Pancreas (tissue), 10 donors: ENCODE measurements at places on chromosomes 2 and 18. TPM values are rescaled to one million over a fixed set of nuclear protein-coding genes. Genes with fewer than 3 reads are reported as not detected.
A peak's percentile ranks its signal among the peaks of the same experiment; 100 is the strongest.

The EPB41L5 gene
- 13.0 TPM for polyA plus RNA-seq

The PTH2R gene
- polyA plus RNA-seq, result 1.5 TPM

The ZNF407 gene
- polyA plus RNA-seq, result 2.8 TPM

The DYNAP gene
- not detected for polyA plus RNA-seq

The C2orf66 gene
- not detected for polyA plus RNA-seq

The GKN1 gene
- polyA plus RNA-seq, result not detected

The ZNF236 gene
- 4.7 TPM for polyA plus RNA-seq

The EFHD1 gene
- 3.8 TPM for polyA plus RNA-seq

The ALPG gene
- polyA plus RNA-seq, result not detected

The SKA1 gene
- 0.05 TPM for polyA plus RNA-seq

The DCDC2C gene
- not detected for polyA plus RNA-seq

- H3K27ac ChIP-seq, result no peak overlapping the region
- no peak for DNase-seq
- no peaks in the 10 kb centered on the region for H3K36me3 ChIP-seq
- no peaks in the 10 kb centered on the region for H3K4me1 ChIP-seq
Measured at GRCh38 chr2:74778381-74779264, 55.3 kb upstream of the HK2 start.

DNA sequence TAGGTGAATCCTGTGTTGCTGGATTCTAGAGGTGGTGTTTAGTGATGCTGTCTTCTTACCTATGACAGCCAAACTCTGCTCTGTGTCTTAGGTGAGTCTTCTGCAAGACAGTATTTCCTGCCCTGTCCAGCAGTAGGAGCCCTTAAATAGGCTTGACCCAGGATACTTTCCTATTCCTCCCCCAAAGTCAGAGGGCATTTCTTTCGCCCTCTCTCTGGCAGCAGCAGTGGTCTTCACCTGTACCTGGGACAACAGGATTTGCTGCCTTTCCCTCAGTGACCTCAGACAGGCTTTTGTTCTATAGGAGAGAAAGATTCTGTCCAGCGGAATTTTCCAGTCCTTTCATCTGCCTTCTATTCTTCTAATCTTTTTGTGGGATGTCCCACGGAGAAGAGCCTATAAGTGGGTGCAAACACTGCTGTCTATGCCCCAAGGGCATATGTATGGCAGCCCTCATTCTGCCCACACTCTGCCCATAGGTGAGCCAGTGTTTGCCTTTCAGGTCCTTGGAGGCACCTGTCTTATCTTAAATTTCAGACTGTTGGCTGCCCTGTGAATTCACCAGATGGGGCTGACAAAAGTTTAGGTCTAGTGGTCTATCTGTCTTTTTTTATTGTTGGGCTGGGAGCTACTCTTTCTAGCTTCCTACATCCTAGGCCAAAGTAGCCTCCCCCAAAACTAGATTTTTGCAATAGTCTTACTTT lies 177.3 kb upstream of the SPOPL start:
- DNase-seq, result no peak
- H3K4me3 ChIP-seq, result no peak overlapping the region
- no peaks in the 10 kb centered on the region for H3K36me3 ChIP-seq
- H3K4me1 ChIP-seq, result no peaks in the 10 kb centered on the region

- no peaks in the 10 kb centered on the region for H3K4me1 ChIP-seq
- H3K36me3 ChIP-seq, result no peaks in the 10 kb centered on the region
- H3K4me3 ChIP-seq, result no peak overlapping the region
- no peaks in the 10 kb centered on the region for H3K27me3 ChIP-seq
- DNase-seq, result no peak
- H3K27ac ChIP-seq, result peak overlapping the region; percentile 17
Measured at GRCh38 chr2:211014376-211014775, 458.0 kb downstream of the CPS1 start.

GRCh38 chr2:51103205-51103604 lies 71.3 kb upstream of the NRXN1 start:
- no peaks in the 10 kb centered on the region for H3K4me1 ChIP-seq
- DNase-seq, result no peak
- no peaks in the 10 kb centered on the region for H3K27me3 ChIP-seq
- no peaks in the 10 kb centered on the region for H3K36me3 ChIP-seq
- H3K4me3 ChIP-seq, result no peak overlapping the region
- H3K27ac ChIP-seq, result no peak overlapping the region

GRCh38 chr18:53056064-53056463 lies 716.1 kb downstream of the DCC start:
- H3K4me3 ChIP-seq, result no peak overlapping the region
- no peak overlapping the region for H3K27ac ChIP-seq

DNA sequence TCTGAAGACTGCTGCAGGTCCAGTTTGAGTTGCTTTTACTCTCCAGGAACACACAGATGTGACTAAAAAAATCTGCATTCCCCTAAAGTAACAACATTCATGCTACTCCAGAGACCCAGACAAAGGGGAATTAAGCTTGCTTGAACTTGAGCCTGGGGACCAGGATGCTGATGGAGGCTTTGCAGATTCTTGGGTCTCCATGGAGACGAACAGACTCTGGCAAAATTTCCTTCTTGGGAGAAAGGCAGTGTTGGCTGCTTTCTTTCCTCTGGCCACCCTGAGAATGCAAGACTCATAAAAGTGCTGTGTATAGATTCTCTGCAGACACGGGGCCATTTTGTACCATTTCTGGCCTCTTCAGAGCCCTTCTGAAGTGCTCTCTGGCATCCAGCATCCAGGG lies 112.0 kb downstream of the ACTR3 start:
- DNase-seq, result no peak
- H3K4me1 ChIP-seq, result no peaks in the 10 kb centered on the region
- H3K27me3 ChIP-seq, result no peaks in the 10 kb centered on the region
- H3K36me3 ChIP-seq, result no peaks in the 10 kb centered on the region
- no peak overlapping the region for H3K27ac ChIP-seq

- no peaks in the 10 kb centered on the region for H3K36me3 ChIP-seq
- no peaks in the 10 kb centered on the region for H3K4me1 ChIP-seq
- H3K27ac ChIP-seq, result no peak overlapping the region
- no peak overlapping the region for H3K4me3 ChIP-seq
- no peak for DNase-seq
- no peaks in the 10 kb centered on the region for H3K27me3 ChIP-seq
Measured at GRCh38 chr2:162085090-162085891, 11.3 kb upstream of the DPP4 start.

DNA sequence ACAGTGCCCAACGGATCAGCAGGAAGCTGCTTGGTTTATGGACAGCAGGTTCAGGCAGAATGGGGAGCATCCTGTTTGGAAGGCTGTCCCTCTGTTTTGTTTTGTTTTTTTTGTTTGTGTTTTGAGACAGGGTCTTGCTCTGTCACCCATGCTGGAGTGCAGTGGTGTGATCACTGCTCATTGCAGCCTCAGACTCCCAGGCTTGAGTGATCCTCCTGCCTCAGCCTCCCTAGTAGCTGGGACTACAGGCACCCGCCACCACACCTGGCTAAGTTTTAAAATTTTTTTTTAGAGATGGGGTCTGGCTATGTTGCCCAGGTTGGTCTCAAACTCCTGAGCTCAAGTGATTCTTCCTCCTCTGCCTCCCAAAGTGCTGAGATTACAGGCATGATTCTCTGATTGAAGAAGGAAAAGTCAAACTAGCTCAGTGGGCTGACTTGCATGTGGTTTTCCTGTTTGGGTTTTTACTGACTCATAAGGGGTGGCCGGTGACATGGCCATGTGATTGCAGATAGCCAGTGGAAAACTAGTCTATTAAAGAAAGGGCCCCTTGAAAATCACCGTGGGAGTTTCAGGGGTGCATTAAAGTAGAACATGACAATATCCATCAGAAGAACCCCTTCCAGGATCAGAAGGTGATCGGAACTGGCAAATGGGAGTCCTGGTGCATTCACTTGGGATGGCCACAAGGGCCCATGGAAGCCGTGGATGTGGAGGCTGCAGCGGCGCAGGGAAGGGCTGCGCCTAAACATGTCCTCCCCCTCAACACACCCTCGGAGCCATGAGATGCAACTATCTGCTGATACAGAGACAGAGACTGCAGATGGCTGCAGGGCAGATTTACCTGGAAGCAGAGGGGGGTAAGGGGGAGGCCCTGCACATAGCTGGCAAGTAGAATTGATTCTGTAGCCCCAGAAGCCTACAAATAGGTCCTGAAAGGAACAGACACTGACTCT lies 26.5 kb downstream of the AQP12B start:
- no peaks in the 10 kb centered on the region for H3K4me1 ChIP-seq
- no peak for DNase-seq
- H3K36me3 ChIP-seq, result no peaks in the 10 kb centered on the region

GRCh38 chr18:9890196-9890595 lies 4.4 kb downstream of the TXNDC2 start:
- H3K36me3 ChIP-seq, result no peaks in the 10 kb centered on the region
- DNase-seq, result no peak
- no peaks in the 10 kb centered on the region for H3K4me1 ChIP-seq
- no peak overlapping the region for H3K27ac ChIP-seq
- no peak overlapping the region for H3K4me3 ChIP-seq
- no peaks in the 10 kb centered on the region for H3K27me3 ChIP-seq

GRCh38 chr18:72868585-72869225 lies 918 bp upstream of the NETO1 start:
- no peak for DNase-seq
- H3K36me3 ChIP-seq, result no peaks in the 10 kb centered on the region
- no peak overlapping the region for H3K4me3 ChIP-seq
- no peaks in the 10 kb centered on the region for H3K4me1 ChIP-seq

GRCh38 chr2:8636721-8637636 lies 44.9 kb upstream of the ID2 start:
- H3K27me3 ChIP-seq, result no peaks in the 10 kb centered on the region
- no peak for DNase-seq
- H3K4me3 ChIP-seq, result no peak overlapping the region
- H3K4me1 ChIP-seq, result no peaks in the 10 kb centered on the region
- H3K36me3 ChIP-seq, result no peaks in the 10 kb centered on the region

- H3K4me1 ChIP-seq, result no peaks in the 10 kb centered on the region
- no peak for DNase-seq
- H3K4me3 ChIP-seq, result no peak overlapping the region
- no peaks in the 10 kb centered on the region for H3K36me3 ChIP-seq
- H3K27me3 ChIP-seq, result no peaks in the 10 kb centered on the region
Measured at GRCh38 chr2:206328974-206329373, 54.5 kb downstream of the ZDBF2 start.

DNA sequence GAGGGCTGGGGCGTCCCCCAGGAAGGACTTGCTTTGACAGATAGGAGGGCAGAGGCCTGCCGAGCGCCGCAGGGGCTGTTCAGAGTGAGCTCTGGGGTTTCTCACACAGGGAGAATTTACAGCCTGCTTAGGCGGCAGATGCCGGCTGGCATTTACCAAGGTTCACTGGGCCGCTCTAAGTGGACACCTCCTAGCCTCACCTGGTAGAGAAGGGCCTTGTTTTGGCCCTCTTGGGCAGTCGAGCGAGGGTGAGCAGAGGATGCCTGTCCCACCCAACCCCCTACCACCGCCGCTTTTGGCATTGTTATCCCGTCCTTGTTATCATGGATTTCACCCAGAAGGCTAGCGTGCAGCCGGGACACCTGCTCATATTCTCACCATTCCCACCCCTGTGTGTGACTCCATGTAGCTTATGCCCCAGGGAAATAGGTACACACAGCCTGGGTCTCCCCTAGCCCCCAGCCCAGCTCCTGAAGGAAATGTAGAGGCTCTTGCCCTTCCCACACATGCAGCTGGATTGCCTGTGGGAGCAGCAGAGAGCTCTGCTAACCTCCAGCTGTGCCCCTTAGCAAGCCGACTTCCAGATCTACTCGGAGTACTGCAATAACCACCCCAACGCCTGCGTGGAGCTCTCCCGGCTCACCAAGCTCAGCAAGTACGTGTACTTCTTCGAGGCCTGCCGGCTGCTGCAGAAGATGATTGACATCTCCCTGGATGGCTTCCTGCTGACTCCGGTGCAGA lies 52.4 kb downstream of the FAM168B start:
- H3K4me3 ChIP-seq, result no peak overlapping the region
- H3K27me3 ChIP-seq, result no peaks in the 10 kb centered on the region
- no peak for DNase-seq

GRCh38 chr2:178057179-178057680 lies 15.3 kb downstream of the PDE11A start:
- H3K36me3 ChIP-seq, result no peaks in the 10 kb centered on the region
- no peak for DNase-seq
- no peak overlapping the region for H3K4me3 ChIP-seq
- no peak overlapping the region for H3K27ac ChIP-seq

- H3K27ac ChIP-seq, result no peak overlapping the region
- DNase-seq, result peak; percentile 38
- H3K27me3 ChIP-seq, result no peaks in the 10 kb centered on the region
- no peaks in the 10 kb centered on the region for H3K4me1 ChIP-seq
- no peaks in the 10 kb centered on the region for H3K36me3 ChIP-seq
- no peak overlapping the region for H3K4me3 ChIP-seq
Measured at GRCh38 chr2:87403893-87404175, 344.1 kb upstream of the PLGLB2 start.

DNA sequence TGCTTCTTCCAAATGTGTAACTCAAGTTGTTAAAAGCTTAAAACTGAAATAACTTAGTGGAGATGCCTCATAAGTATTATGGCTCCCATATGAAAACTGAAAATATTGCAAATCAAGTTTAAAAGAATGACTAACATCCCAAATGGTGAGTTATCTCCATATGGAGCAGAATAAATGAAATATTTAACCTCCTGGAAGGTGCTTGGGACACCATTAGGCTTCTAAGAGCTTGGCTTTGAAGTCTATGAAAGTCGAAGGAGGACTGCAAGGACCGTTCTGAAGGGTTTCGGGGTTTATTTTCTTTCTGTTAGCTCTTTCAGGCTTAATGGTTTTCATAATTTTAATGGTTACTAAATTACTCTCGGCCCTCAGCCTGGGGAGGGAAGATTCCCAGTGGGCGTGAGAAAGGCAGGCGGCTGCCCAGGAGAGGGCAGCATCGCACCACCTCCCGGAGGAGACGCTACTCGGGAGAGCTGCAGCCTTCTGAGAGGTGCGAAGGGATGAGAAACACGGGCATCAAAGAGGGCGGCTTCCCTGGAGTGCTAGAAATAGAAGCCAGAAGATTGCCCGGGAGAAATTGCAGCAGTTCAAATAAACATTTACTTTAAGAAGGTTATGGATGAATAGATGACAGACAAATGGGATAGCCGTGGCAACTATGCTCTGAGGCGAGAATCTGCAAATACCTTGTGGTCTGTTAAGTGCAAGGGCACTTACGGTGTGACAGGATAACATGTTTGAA lies 43.1 kb downstream of the MAP3K19 start:
- H3K4me3 ChIP-seq, result no peak overlapping the region
- H3K27me3 ChIP-seq, result no peaks in the 10 kb centered on the region
- no peak overlapping the region for H3K27ac ChIP-seq
- H3K4me1 ChIP-seq, result no peaks in the 10 kb centered on the region
- H3K36me3 ChIP-seq, result no peaks in the 10 kb centered on the region
- DNase-seq, result peak; percentile 60

- H3K27ac ChIP-seq, result peak overlapping the region; percentile 61
- H3K4me3 ChIP-seq, result no peak overlapping the region
- no peaks in the 10 kb centered on the region for H3K36me3 ChIP-seq
- DNase-seq, result no peak
- H3K27me3 ChIP-seq, result no peaks in the 10 kb centered on the region
Measured at GRCh38 chr2:233331536-233331935, 22.8 kb upstream of the DGKD start.

GRCh38 chr2:201219328-201220096 lies 36.6 kb downstream of the CASP10 start:
- no peaks in the 10 kb centered on the region for H3K36me3 ChIP-seq
- DNase-seq, result no peak
- no peak overlapping the region for H3K27ac ChIP-seq
- H3K4me3 ChIP-seq, result no peak overlapping the region
- no peaks in the 10 kb centered on the region for H3K27me3 ChIP-seq
- H3K4me1 ChIP-seq, result no peaks in the 10 kb centered on the region
